Osteoblast (primary cell): ENCODE measurements at places on chromosomes 5 and 9.

DNA sequence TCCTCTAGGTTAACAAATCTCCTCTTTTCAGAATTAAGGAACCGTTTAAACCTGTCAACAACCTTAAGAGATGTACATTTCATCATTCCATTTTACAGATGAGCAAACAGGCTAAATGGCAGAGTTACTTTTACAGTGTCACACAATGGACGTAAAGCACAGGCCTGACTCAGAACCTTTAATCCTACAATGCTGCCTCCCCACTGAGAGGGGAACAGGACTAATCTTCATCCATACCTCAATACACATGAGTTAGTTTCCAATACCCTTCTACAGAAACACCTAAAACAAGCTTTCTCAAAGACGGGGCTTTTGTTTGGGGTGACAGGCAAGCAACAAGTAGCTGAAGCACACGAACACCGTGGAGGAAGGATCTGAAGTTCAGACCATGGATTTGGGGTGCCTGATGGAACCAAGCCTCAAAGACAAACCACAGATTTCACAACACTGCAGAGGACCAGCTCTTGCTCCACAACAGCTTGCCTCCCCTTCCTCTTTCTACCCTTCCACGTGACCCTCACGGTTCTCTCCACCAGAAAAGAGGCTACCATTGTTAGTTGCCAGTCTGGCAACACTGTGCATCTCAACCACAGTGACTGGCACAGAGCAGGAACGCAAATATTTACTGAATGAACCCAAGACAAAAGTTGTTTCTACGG, 1.8 kb downstream of the RNF130 start:
- DNase-seq = peak; percentile 64

- peak; percentile 27 for DNase-seq
These were observed 25.5 kb downstream of the PITX1 start for GRCh38 chr5:135008556-135008955.

DNA sequence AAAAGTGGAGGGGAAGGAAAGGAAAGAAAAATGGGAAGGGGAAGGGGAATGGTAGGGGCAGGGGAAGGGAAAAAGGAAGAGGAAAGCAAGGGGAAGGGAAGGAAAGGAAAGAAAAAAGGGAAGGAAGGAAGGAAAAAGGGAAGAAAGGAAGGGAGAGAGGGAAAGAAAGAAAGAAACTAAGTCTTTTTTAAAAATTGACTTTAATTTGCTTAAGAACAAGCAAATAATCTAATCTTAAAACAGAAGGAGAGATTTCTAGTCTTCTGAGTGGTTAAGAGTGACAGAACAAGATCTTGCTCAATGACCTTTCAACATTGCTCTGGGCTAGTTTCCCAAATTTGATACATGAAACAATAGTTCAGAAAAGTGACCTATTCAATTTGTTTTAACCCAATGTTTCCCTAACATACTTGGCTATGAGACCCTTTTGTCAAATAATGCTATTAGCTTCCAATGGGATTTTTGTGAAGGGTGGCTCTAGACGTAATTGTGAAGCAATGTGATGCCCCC, 33.4 kb upstream of the GLIS3 start:
- DNase-seq = no peak

DNA sequence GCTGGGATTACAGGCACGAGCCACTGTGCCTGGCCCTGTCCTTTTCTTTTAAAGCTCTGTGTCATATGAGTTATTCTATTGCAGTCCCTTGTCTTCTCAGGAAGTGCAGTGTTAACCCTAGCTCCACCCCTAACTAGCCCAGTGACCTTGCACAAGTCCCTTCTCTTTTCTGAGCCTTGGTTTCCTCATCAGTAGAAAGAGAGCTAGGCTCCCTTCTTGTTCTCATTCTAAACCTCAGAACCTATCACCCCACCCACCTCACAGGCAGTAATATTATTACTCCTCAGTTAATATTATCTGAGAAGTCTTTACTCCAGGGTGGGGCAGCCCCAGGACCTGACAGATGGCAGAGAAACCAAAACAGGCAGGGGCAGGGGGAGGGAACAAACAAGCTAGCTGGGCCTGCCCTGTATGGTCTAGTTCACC, 7.2 kb downstream of the CYFIP2 start:
- DNase-seq = no peak

DNA sequence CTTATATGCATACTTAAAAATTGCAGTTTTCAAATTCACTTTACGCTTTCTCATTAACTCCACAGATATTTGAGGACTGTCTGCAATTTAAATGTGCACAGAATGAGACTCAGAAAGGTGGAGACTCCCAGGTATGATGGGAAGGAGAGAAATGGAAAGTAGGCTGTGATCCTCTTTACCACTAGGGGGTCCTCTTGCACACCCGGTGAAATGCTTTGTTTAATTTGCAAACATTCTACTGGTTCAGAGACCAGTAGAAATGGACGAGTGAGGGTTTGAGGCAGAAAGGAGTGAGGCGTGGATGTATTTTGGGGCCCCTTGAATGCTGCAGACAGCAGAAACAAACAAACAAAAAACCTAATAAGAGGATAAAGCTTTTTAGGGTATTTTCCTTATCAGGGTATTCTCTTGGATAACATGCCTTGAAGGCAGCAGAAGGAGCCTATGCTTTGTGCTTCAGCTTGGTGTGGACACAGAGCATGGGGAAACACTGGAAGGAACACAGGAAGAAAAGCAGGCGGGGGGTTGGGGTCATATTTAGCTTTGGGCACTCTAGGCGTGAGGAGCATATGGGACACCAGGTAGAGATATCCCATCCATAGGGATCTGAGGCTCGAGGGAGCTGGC, 410.1 kb downstream of the DMRT2 start:
- no peak for DNase-seq

GRCh38 chr5:115179394-115180164, 9.9 kb upstream of the TRIM36 start:
- DNase-seq = peak; percentile 66
